EH (cell line): ENCODE measurements at places on chromosomes 5 and 9.
A peak's percentile ranks its signal among the peaks of the same experiment; 100 is the strongest.

- peak; percentile 37 for DNase-seq
Measured at GRCh38 chr5:177403102-177403791, 2.8 kb upstream of the PFN3 start.

DNA sequence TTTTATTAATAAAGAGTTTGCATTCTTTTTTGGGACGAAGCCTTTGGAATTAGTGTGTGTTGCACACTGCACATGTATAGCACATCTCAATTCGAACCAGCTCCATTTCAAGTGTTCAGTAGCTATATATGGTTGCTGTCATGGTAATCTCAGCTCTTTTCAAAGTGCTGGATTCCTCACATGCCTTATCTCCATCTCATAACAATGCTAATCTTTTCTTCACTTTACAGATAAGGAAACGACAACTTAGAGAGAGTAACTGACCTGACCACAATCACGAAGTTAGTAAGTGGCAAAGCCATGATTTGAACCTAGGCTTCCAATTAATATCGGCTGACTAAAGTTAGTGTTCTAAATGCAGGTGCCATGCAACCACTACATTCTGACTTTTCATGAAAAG, 204.8 kb upstream of the RASEF start:
- no peak for DNase-seq

DNA sequence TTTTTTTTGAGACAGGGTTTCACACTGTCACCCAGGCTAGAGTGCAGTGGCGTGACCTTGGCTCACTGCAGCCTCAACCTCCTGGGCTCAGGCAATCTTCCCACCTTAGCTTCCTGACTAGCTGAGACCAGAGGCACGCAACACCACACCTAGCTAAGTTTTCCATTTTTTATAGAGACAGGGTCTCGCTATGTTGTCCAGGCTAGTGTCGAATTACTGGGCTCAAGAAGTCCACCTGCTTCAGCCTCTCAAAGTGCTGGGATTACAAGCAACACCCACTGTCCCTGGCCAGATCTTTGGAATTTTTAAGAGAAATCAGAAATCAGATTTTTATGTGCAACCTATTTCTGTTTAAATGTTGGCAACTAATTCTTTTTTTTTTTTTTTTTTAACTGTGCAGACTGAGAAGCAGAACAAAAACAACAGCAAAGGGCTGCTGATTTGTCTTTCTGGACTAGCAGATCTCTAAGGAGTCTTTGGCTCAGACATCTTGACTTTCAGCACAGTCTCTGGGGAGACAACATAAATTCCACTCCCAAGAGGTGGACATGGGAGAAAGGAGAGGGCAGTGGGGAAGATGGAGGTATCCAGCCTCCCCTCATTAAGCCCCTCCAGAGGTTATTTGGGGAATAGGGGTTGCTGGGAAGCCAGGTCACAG, 54.4 kb upstream of the FABP6 start:
- no peak for DNase-seq

- no peak for DNase-seq
Measured at GRCh38 chr5:132273631-132274030, 16.1 kb downstream of the PDLIM4 start.

GRCh38 chr5:134937526-134937925, 30.2 kb upstream of the CATSPER3 start:
- no peak for DNase-seq

DNA sequence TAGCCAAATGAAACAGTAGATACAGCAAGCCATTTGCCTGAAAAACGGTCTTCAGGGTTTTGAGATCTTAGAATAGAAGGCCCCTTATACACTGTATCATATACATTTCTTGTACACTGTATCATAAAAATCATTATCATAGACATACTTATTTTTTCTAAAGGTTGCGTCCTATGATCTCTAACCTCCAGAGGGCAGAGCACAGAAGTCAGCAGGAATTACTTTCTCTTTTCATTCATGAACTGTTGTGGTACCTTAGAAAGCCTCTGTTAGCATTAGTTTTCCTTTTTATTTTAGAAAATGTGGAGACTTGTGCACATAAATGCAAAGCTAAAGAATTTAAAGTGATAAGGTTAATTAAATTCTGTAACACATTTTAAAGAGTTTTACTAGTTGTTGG, 115.4 kb downstream of the OXCT1 start:
- no peak for DNase-seq

- no peak for DNase-seq
Measured at GRCh38 chr5:168372356-168372946, 81.0 kb downstream of the WWC1 start.

DNA sequence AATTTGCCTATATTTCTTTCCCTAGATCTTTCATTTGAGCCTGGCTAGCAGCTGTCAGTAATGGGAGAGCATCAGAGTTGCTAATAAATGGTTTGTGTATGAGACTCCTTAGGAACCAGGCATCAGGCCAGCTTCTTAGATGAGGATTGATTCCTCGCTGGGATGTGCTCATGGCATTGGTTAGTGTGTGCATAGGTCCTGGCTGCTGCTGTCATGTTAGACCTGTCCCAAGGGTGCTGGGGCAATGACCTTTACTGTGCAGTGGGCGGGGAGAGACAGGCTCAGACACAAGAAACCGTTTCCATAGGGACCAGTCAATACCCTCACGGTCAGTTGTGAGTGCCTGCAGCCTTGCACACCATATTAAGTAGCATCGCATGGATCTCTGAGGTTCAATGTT, 112.3 kb upstream of the NR3C1 start:
- DNase-seq, result peak; percentile 51

DNA sequence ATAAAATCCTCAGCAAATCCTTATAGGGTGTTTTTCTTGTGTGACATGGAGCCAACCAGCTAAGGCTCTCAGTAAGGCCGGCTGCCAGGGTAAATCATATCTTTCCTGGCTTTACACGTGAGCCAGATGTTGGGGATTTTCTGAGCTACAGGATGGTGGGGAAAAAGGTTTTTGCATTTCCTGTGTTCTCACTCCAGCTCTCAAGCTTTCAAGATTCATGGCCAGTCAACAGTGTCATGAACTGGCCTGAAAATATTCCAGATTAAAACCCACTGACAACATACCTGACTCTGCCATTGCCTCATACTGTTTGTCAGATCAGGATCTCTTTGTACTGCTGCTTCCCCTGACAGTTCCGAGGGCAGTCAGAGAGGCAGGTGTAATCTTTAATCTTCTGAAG, 306.9 kb downstream of the GLIS3 start:
- DNase-seq, result peak; percentile 19

GRCh38 chr9:125511789-125512660, 195.0 kb downstream of the MAPKAP1 start:
- peak; percentile 69 for DNase-seq

DNA sequence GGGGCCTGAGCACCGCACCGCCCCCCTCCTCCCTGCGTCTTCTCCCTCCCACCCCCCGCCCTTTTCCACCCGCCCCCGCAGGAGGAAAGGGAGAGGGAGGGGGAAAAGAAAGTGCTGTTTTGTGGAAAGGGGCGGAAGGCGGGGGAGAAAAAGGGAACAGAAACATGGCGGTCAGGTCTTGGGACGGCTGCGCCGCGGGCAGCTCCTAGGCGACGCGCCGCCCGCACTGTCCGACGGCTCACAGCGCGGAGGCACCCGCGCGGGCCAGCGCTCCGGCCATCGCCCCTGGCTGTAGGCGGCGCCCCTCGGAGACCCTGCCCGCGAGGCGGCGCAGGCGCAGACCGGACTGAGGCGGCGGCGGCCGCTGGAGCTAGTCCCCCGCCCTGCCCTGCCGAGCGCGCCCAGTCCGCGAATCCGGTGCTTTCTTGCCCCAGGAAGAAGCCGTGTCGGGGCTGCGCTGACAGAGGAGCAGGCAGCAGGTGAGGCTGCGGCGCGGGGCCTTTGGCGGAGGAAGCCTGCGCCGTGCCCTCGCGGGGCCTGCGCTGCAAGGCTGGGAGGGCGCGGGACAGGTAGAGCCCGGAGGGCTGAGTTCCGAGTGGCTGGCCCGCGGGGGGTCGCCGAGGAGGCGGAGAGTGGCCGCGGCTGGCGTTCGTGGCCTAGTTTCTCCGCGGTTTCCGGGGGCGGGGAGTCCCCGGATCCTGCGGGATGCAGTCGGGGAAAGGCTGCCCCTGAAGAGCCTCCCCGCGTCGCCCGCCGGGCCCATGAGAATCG, at the start of gene DENND4C:
Gene DENND4C (plus strand): TSS at position 339 of the 771 bp plus-strand sequence. CDS start 45,482 bp downstream, outside the sequence.
- DNase-seq, result peak; percentile 88

- no peak for DNase-seq
Measured at GRCh38 chr5:6822068-6822467, 108.8 kb downstream of the TENT4A start.

- no peak for DNase-seq
Measured at GRCh38 chr9:95780121-95780520, 95.4 kb upstream of the ERCC6L2 start.

GRCh38 chr5:14081791-14082190, 61.4 kb upstream of the TRIO start:
- peak; percentile 52 for DNase-seq

- no peak for DNase-seq
Measured at GRCh38 chr9:89880161-89880560, 275.3 kb downstream of the GADD45G start.

GRCh38 chr9:108417726-108418125, 438.1 kb downstream of the ACTL7B start:
- no peak for DNase-seq

DNA sequence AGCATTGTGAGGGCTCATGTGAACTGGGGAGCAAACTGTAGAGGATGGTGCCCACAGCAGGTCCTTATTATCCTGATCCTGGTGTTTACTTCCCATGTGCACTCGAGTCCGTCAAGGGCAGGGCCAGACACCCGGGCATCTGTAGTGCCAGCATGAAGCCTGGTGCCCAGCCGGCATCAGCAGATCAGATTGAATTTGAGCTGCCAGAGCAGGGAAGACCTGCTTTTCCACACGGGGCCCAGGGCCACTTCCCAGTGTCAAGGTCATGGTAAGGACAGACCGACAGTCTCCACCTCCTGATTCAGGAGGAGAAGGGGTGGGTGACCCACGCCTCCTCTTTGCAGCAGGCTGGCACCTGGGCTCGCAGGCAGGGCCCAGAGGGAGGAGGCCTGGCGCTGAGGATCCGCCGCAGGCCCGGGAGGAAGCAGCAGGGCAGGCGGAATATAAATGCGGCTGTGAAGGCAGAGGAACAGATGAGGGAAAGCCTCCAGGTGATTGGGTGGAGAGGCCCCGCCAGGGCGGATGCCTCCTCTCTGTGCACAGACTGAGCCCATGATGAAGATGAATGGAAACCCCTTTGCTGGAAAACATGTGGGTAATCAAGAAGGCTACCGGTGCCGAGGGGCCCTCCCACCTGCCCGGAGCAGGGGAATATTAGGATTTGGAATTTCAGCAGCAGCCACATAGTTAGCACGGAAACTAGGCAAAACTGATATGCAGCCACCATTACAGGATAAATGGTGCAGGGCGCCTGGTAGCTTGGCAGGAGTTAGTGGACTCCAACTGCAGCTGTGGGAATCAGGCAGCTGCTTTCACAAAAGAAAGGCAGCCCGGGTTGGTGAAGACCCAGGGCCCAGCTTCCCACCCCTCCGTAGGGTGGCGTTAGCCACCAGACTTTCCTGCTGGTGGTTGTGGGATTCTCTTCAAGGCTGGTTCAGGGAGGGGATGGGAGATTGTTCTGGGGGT, 114.9 kb downstream of the GAPVD1 start:
- no peak for DNase-seq

GRCh38 chr9:128259156-128259555, 16.7 kb downstream of the GOLGA2 start:
- no peak for DNase-seq

DNA sequence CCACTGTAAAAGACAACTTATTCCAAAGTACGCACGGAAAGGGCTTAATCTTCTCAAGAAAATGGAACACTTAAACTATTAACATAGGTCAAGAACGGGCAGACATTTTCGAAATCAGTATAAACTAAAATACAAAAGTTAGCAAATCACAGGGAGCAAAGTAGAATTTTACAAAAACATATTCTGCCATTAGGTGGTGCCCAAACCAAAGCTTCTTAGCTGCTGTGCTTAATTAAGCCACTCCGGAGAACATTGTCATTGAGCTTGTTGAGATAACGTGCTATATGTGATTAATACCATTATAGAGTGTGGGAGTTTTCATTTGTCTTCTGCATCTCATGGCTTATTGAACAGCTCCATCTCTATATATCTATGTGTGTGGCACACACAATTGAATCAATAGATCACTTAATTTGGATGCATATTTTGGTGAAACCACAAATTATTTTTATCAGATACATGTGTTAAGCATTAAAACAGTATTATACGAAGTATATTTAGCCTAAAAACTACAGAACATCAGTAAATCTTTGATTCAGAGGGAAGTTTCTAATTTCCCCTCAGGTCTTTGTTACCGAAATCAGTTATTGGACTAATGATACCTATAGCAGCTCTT, 23.4 kb downstream of the UBLCP1 start:
- DNase-seq, result peak; percentile 57

GRCh38 chr5:51104556-51104955, 278.7 kb upstream of the ISL1 start:
- DNase-seq, result no peak

GRCh38 chr9:110316261-110317075, 21.2 kb downstream of the TXNDC8 start:
- no peak for DNase-seq

- no peak for DNase-seq
Measured at GRCh38 chr5:180026734-180027458, 44.7 kb downstream of the RNF130 start.
